ENCODE measurements at places on chromosomes 11 and 22. TPM values are rescaled to one million over a fixed set of nuclear protein-coding genes. Genes with fewer than 3 reads are reported as not detected.

CADM1 gene
- total RNA-seq, result 57.9 TPM

FGF19 gene
- not detected for total RNA-seq

RBMXL2 gene
- total RNA-seq, result 0.16 TPM

HTR3A gene
- total RNA-seq, result not detected

DNA sequence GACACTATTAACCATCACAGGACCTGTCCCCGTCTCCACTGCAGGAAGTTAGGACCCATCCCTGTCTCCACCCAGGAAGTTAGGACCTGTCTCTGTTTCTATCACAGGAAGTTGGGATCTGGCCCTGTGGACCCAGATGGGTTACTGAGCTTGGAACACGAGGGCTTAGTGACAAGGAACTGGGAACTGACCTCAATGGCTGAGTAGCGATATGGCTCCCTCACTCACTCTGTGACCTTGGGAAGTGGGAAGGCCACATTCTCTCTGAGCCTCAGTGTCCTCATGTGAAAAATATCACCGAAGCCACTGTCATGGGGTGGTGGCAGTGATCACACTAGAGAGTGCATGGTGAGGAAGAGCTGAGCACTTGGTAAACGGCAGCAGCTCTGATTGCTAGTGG is 59.4 kb downstream of the FBLN1 start:
- peaks cover 4% of the 10 kb centered on the region for H3K4me1 ChIP-seq
- H3K27me3 ChIP-seq, result no peaks in the 10 kb centered on the region
- no peak overlapping the region for H3K4me3 ChIP-seq
- DNase-seq, result no peak
- H3K36me3 ChIP-seq, result peaks cover 67% of the 10 kb centered on the region
- no peak overlapping the region for H3K27ac ChIP-seq

C11orf52 gene
- 7.9 TPM for total RNA-seq

DNA sequence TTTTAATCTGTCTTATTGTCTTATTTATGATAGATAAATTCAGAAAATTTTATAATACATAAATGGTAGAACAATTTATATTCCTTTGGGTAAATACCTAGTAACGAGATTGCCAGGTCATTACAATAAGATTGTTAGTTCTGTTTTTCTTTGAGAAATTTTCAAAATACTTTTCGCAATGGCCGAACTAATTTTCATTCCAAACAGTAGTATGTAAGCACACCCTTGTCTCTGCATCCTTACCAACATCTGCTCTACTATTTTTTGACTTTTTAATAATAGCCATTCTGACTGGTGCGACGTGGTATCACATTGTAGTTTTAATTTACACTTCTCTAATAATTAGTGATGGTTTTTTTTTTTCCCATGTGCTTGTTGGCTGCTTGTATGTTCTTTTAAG is 351.4 kb upstream of the LUZP2 start:
- no peak overlapping the region for H3K4me3 ChIP-seq
- no peaks in the 10 kb centered on the region for H3K27me3 ChIP-seq
- DNase-seq, result no peak
- no peak overlapping the region for H3K27ac ChIP-seq
- H3K4me1 ChIP-seq, result no peaks in the 10 kb centered on the region

DNA sequence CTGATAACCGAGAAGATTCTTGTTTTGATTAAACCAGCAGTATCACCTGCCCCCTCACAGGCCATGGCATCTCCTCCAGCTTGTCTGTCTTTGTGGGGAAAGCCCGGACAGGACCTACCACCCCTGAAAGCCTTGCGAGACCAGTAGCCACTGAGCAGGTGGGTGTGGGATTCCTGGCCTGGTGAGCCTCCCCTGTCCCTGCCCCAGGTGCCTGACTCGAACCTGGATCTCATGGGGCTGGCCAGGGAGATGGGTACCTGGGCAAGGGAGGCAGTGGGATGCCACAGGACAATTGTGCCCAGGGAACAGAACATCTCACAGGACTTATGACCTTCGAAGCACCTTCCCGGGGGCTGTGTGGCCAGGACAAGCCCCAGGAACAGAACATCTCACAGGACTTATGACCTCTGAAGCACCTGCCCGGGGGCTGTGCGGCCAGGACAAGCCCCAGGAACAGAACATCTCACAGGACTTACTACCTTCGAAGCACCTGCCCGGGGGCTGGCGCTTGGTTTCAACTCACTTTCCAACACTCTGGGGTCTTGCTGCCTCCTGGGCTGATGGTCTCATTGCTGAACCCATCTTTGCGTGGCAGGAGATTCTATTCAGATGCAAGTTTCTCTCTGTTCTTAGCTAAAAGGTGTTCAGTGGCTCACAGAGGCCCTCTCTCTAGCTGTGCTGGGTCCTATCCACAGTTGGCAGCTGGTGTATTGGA is 854.5 kb downstream of the BRD1 start:
- peak; percentile 10 for DNase-seq
- H3K36me3 ChIP-seq, result no peaks in the 10 kb centered on the region
- H3K4me1 ChIP-seq, result no peaks in the 10 kb centered on the region
- peaks cover 41% of the 10 kb centered on the region for H3K27me3 ChIP-seq
- no peak overlapping the region for H3K27ac ChIP-seq
- H3K4me3 ChIP-seq, result no peak overlapping the region

PPP6R3 gene
- 133 TPM for total RNA-seq

OLFML1 gene
- total RNA-seq, result 45.3 TPM

OR56B4 gene
- total RNA-seq, result not detected

DNA sequence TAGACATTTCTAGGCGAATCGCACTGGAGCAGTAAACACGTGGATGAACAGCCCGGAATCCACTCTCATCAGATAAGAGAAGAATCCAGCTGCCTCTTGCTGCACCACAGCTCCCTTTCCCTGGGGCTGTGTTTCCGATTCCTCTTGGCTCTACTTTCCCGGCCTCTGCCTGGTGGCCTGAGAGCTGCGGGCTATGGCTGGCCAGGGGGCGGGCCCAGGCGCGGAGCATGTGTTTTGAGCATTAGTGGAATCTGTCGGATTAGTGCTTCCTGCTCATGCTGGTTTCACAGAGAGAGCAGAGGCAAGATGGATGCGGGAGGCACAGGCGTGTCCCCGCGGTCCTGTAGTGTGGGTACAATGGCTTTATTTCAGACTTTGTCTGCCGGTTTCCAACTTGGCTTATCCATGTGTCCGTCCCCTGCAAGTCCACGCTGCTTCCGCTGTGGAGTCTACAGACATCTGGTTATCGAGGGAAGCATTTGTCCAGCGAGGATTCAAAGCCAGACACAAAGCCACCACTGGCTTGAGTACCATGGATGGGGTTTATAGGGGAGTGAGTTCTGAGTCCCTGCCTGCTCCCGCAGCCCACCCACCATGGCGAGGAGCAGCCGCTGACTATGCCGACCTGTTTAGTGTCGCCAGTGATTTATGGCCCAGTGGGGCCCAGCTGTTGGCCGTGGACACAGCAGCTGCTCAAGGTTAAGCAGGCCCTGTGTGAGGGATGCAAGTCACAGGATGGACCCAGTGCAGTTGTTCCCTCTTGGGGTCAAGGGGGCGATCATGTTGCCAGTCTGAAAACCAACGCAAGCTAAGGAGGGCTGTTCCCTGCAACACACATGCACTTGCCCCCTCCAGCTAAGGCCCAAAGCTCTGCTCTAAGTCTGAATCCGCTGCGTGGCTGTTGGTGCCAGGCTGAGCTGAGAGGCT is 43.3 kb upstream of the EP300 start:
- no peaks in the 10 kb centered on the region for H3K27me3 ChIP-seq
- peak overlapping the region; percentile 51 for H3K4me3 ChIP-seq
- H3K27ac ChIP-seq, result peak overlapping the region; percentile 11
- DNase-seq, result peak; percentile 27
- H3K4me1 ChIP-seq, result peaks cover 23% of the 10 kb centered on the region

DNA sequence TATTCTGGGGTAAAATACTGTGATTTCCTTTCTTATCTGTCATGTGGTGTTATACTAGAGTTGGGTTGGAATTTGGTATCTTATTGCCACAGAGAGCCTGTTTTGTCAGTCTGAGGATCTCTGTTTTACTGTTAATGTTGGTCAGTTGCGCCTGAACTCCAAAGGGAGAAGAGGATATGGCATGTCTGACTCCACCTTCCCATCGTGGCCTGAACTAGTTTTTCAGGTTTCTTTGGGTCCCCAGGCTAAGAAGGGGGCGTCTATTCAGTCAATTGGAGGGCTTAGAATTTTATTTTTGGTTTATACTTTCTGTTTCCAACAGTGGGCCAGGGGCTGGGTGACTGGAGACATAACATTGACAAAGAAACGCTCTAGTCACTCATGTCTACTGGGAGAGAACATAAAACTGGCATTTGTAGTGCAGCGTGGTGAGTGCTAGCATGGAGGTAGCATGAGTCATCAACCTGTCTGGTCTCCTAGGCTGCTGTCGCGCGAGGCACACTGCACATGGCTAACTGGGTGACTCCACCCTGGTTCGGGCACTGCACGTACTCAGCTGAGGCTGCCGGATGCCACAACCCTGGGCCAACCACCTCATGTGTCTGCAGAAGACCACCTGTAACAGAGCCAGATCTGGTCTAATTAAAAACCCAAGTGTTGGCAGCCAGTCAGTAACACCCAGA is 120.1 kb upstream of the OR9Q1 start:
- peak overlapping the region; percentile 27 for H3K27ac ChIP-seq
- peaks cover 3% of the 10 kb centered on the region for H3K27me3 ChIP-seq
- H3K4me1 ChIP-seq, result peaks cover 13% of the 10 kb centered on the region
- no peaks in the 10 kb centered on the region for H3K36me3 ChIP-seq
